ENCODE measurements at places on chromosomes 6 and 20.

- DNase-seq: no peak
Observed at GRCh38 chr6:155660251-155660977, 204.8 kb upstream of the NOX3 start.

GRCh38 chr6:72955666-72956065 lies 269.6 kb downstream of the KHDC1L start:
- no peak for DNase-seq

GRCh38 chr6:20817806-20818320 lies 283.6 kb downstream of the CDKAL1 start:
- no peak for DNase-seq

GRCh38 chr6:143804835-143805239 lies 38.3 kb upstream of the LTV1 start:
- DNase-seq: no peak

GRCh38 chr6:4913705-4914419 lies 90.0 kb downstream of the RPP40 start:
- no peak for DNase-seq

GRCh38 chr6:122754191-122754731 lies 25.3 kb upstream of the FABP7 start:
- no peak for DNase-seq

GRCh38 chr6:4349323-4349722 lies 213.9 kb upstream of the ECI2 start:
- DNase-seq: no peak

GRCh38 chr6:18472941-18473340 lies 85.8 kb downstream of the RNF144B start:
- no peak for DNase-seq

- no peak for DNase-seq
Observed at GRCh38 chr6:163181666-163182180, 232.8 kb upstream of the QKI start.

DNA sequence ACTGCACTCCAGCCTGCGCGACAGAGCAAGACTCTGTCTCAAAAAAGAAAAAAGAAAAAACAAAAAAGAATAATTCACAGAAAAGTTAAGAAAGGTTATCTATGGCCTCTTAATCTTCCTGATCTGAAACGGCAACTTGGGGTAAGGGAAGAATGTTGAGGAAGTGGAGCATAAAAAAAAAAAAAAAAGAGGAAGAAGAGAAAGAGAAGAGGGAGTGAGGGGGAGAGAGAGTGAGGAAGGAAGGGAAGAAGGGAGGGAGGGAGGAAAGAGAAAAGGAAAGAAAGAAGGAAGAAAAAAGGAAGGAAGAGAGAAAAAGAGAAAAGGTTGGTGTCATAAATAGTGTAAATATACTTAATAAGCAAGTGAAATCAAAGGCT lies 68.9 kb upstream of the NCOA3 start:
- DNase-seq: no peak

- peak; percentile 9 for DNase-seq
Observed at GRCh38 chr6:155050311-155050710, 55.2 kb downstream of the TIAM2 start.

- no peak for DNase-seq
Observed at GRCh38 chr6:132054525-132054924, 103.4 kb upstream of the CCN2 start.

GRCh38 chr6:43949551-43949991 lies 177.7 kb downstream of the MRPL14 start:
- DNase-seq: no peak

DNA sequence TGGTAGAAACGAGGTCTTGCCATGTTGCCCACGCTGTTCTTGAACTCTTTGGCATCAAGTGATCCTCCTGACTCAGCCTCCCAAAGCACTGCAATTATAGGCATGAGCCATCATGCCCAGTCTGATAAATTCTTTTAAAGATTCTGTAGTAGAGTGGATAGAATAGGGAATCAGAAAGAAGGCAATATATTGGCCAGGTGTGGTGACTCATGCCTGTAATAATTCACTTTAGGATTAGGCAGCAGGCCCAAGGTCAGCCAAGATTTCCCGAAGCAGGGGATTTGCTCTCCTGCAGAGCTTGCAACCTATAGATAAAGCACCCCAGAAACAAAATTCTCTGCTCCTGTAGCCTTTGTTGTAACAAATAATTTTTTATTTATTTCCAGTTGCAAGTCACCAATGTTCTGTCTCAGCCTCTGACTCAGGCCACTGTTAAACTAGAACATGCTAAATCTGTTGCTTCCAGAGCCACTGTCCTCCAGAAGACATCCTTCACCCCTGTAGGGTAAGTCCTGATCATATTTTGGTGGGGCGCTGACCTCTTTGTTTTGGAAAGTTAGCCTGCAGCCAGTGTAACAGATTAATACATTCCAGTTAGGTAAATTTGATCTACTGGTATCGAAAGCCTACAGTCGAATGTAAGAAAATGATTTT lies 30.4 kb upstream of the MROH8 start:
- DNase-seq: no peak

- DNase-seq: no peak
Observed at GRCh38 chr6:24205020-24205492, 79.0 kb downstream of the NRSN1 start.

DNA sequence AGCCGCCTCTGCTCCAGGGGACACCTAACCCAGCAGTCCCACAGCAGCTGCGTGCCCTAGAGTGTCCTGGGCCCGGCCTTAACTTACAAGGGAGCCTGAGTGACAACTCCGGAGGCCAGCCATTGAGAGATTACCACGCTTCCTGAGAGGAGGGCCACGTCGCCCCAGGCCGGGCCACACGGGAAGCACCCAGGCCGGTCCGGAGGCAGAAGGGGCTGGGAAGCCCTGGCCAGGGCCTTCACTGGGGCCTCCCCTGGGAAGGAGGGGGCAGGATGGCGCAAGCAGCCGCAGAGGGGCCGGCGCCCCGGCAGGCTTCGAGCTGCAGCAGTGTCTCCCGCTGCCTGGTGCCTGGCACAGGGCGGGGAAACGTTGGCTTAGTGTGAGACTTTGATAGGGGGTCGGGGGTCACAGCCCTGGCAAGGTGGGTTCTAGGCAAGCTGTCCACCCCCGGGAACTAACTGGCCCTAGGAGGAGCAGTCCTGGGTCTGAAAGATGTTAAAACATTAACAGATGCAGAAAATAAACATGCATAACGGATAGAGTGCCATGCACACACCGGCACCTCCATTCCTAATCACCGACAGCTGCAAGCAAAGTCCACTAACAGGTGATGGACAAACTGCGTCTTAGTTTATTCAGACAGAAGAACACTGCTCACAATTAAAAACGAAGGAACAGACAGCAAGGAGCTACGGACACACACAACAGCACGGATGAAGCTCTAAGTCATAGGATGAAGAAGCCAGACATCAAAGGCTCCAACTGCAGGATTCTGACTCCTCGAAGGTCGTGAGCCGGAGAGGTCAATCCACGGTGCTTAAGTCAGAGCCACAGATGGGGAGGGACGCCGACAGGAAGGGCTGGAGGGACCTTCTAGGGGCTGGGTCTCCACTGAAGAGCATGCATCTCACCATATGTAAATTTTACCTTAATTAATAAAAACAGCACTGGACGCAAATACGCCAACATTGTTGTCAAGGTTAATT lies 17.4 kb downstream of the CHRNA4 start:
- DNase-seq: no peak

GRCh38 chr6:63097222-63097621 lies 114.0 kb upstream of the FKBP1C start:
- no peak for DNase-seq

DNA sequence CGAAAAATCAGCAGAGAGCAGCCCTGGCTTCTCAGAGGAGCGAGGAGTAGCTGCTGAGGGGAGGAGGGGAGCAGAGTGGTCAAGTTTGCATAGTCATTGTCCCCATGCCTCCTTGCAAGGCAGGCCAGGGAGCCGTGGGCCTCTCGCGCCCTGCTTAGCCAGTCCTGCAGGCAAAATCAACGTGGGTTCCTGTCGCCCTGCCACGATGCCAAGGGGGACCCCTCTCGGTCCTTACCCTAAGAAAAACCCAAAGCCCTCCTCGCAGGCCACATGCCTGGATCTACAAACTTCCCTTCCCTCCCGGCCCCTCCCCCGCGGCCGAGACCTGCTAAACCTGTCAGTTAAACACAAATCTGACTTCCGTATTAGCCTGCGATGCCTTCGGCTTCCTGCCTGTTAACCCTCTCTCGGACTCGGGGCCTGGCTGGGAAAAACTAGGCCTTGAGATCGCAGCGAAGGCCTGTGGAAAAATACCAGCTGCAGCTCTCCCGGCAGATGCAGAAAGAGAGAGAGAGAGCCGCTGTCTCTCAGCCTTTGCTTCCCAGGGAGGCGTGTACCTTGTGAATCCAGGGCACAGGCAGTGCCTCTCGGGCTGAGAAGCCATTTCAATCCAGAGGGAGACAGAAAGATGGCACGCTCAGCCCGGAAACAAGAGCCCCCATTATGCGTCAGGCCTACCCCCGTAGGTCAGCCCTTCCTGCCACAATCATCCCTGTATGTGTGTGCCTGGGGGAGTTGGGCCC lies 968 bp upstream of the ZMYND8 start:
- peak; percentile 42 for DNase-seq

GRCh38 chr20:32063695-32064094 lies 11.7 kb downstream of the HCK start:
- DNase-seq: no peak

- DNase-seq: peak; percentile 17
Observed at GRCh38 chr20:45095805-45096238, 5.1 kb downstream of the KCNS1 start.

- no peak for DNase-seq
Observed at GRCh38 chr6:10305790-10306415, 109.0 kb downstream of the TFAP2A start.

DNA sequence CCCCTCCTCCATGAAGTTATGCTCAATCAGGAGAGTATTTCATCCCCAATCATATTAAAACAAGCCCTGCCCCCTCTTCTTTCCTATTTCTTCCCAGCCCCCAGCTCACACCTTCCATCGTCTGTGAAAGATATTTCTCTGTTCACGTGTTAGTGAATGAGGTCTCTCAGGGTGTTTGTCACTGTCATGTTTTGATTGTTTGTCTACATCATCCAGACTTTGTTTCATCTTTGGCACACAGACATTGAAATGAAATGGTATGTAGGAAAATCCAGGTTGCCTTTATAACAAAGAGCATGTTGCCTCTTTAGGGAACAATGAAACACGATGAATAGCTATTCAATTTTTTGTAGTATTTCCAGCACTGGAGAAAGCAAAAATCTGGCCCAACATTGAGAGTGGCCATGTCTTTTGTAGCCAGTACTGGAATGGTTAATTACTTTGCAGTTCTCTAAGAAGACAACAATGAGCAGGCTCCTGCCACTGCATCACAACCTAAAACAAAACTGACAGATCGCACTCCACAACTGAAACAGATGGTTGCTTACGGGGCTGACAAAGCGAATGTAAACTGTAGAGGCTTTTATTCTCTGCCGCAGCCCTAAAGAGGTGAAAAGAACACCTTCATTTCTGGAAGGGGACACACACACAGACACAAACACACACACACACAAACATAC lies 543.6 kb upstream of the CITED2 start:
- no peak for DNase-seq

GRCh38 chr6:41092421-41093140 lies 19.8 kb downstream of the NFYA start:
- no peak for DNase-seq

- no peak for DNase-seq
Observed at GRCh38 chr6:83226517-83226916, 33.4 kb downstream of the RWDD2A start.

DNA sequence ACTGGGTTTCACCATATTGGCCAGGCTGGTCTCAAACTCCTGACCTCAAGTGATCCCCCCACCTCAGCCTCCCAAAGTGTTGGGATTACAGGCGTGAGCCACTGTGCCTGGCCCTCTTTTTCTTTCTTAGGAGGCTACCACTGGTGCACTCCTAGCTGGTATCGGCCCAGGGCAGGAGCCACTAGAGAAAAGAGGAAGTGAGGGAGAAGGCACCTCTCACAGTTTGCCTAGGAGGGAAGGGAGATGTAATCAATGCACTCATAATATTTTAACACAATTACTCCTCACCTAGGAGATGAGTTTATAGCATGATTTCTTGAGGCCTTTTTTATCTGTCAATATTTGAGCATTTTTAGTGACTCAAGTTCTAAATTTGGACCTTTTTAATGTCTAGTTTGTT lies 189.0 kb upstream of the SOX4 start:
- no peak for DNase-seq

GRCh38 chr20:24764794-24765202 lies 184.3 kb upstream of the CST7 start:
- DNase-seq: no peak

DNA sequence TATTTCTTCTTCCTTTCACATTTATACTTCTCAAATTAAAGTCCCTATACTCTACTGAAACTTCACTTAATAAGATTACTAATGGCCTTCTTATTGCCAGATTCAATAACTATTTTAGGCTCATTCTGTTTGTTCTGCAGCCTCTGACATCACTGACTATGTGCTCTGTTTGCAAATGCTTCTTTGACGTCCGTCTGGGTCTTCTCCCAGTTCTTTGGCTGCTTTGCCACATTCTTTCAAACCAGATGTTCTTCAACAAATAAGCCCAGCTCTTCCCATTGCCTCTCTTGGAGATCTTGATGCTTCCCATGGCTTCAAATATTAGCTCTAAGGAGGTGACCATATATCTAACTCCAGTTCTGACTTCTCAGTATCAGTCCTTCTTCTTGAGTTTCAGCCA lies 117.4 kb downstream of the BTBD9 start:
- DNase-seq: no peak

DNA sequence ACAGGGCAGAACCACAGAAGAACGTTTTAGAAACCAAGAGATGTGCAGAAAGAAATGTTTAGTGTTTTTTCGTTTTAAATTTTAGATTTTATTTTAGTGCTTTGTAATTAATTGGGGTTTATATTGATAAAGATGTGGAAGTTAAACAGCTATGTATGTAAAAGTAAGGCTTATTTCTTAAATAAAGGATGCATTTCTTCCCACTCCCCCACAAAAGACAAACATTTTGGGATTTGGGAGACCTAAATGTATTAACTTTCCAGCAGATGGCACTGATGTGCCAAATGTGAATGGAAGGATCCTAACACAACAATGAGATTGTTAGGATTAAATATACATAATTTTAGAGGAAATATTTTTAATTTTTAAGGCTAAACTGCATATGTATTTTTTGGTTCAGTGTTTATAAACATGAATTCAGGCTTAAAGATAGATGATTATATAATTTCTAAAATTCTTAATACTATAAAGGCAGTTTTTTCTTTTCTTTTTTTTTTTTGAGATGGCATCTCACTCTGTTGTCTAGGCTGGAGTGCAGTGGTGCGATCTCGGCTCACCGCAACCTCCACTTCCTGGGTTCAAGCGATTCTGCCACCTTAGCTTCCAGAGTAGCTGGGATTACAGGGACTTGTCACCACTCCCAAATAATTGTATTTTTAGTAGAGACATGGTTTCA lies 12.0 kb downstream of the PFDN4 start:
- DNase-seq: no peak

- no peak for DNase-seq
Observed at GRCh38 chr6:46291275-46291633, 120.5 kb upstream of the ENPP5 start.

DNA sequence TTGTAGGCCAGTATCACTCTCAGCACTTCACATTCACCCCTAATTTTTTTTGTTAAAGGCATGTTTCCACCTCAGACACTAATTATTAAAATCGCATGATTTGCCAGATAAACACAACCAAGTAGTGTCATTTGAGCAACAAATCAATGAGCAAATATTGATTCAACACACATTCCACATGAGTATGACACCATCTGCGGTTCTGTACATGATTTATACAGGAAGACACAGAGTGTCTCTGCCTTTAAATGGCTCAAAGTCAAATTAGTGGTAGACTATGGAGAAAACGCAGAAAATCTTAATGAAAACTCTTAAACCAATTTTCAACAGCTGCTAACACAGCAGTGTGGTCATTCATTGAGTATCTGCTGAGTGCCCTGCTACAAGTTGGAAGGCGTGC lies 300.2 kb downstream of the SOX4 start:
- DNase-seq: no peak
